ENCODE measurements at places on chromosomes 4 and X.
A peak's percentile ranks its signal among the peaks of the same experiment; 100 is the strongest.

DNA sequence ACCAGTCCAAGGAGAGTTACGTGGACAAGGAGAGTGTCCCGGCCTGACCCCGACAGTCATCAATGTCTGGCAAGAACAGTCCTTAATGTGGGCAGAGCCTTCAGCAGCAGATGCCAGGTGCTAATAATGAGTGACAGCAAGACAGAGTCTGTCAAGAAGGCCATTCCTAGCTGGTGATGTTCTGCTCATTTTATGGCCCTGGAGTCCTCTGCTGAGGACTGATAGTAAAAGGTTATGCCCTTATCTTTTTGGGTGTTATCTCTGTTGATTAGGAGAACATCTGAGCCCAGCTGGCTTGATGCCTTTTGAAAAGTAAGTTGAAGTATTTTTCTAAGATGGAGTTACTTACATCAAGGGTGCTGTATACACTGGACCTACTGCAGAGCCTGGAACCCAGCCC, 67.3 kb downstream of the SLC34A2 start:
- DNase-seq = no peak

GRCh38 chr4:37978248-37978924, 18.2 kb downstream of the PTTG2 start:
- peak; percentile 14 for DNase-seq

- DNase-seq = no peak
Measured at GRCh38 chrX:21678048-21678612, 20.0 kb upstream of the KLHL34 start.

- no peak for DNase-seq
Measured at GRCh38 chr4:109928327-109929045, 15.8 kb downstream of the EGF start.

- no peak for DNase-seq
Measured at GRCh38 chrX:136784231-136784630, 3.5 kb upstream of the ARHGEF6 start.

- DNase-seq = peak; percentile 76
Measured at GRCh38 chr4:111641813-111642579, 503.3 kb upstream of the FAM241A start.

DNA sequence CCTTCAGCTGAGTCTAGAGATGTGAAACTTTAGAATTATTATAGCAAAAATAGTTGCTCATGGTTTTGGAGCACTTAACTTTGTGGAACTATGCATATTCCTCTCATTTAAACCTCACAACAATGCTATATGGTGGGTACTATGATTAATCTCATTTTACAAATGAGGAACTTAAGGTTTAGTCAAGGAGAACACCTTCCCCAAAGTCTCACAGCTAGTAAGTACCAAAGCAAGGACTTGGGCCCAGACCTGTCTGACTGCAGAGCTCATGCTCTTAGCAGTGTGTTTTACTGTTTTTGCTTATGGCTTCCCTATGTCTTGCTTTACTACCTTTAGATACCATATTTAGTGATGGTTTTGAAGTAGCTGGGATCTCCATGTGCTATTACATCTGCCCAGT, 5.1 kb downstream of the UBE2A start:
- no peak for DNase-seq

- DNase-seq = no peak
Measured at GRCh38 chrX:140548985-140549384, 44.1 kb upstream of the SOX3 start.

DNA sequence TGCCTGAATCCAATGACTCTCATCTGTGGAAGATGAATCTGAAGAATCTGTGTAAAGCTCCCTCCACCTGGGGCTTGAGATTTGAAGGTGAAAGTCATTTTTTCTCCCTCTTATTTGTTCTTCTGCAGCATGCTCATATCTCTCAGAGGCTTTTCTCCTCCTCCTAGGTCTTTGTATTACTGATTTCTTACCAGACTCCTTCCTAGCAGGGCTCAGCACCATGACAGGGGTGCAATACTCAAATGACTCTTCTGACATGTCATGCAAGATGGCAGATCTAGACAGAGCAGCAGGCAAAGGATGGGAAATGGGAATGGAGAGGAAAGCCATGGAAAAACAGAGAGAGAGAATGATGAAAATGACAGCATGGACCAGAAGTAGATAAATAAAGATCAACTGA, 118.3 kb downstream of the TMA16 start:
- DNase-seq = no peak
